Frontal cortex (tissue), 4 donors: ENCODE measurements at places on chromosomes 11 and 22.

DNA sequence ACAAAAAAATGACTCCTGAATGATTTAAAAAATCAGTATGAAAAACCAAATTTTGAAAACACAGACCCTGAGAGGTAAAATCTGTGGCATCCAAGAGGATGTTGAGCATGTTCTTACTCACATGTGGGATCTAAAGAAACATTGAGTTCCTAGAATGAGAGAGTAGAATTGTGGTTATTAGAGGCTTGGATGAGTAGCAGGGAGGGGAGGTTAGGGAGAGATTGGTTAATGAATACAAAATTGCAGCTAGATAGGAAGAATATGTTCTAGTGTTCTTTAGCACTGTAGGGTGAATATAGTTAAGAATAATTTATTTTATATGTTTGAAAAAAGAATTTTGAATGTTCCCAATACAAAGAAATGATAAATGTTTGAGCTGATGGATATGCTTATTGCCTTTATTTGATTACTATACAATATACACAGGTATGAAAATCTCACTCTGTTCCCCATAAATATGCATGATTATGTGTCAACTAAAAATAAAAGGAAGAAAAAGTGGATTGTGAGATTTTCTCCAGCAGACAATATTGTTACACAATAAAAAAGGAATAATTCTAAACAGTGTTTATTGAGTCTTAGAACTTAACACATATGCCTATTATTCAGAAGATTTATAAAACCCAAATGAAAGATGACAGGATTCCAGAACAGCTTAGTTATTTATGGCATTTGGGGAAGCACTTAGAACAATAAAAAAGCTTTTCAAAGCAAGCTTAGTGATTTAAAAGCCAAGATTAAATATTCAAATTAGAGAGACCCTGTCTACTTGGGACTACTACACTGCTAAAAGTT lies 28.7 kb downstream of the MS4A2 start:
- no peak for DNase-seq

DNA sequence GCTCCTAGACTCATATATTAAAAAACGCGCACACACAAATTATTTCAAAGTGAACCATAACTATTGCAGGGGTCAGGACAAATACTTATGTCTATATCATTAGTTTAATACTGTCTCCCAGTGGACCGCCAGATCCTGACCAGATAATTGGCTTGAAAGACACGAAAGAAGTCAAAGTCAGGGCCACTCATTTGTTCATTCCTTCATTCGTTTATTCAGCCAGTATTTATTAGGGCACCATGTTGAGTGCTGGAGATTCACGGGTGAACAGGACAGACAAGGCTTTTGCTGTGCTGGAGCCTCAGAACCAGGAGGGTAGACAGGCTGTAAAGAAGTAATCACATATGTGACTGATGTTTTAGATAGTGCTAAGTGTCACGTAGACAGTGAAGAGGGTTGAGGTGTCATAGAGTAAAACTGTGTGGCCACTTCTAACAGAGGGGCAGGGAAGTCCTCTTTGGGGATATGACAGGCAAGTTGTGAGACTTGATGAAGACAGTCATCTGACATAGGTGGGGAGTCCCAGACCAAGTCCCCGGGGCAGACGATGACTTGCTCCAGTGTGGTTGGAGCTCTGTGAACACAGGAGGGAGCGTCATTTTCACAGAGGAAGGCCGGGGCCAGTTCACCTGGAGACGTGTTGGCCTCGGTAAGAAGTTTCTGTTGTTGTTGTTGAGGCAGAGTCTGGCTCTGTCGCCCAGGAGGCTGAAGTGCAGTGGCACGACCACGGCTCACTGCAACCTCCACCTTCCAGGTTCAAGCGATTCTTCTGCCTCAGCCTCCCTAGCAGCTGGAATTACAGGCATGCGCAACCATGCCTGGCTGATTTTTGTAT lies 25.9 kb downstream of the RBX1 start:
- DNase-seq = no peak

GRCh38 chr11:12577725-12578644 lies 96.2 kb upstream of the TEAD1 start:
- no peak for DNase-seq

GRCh38 chr11:119935349-119935925 lies 202.5 kb downstream of the TRIM29 start:
- no peak for DNase-seq

GRCh38 chr11:1545432-1545831 lies 26.6 kb downstream of the DUSP8 start:
- DNase-seq = no peak

- DNase-seq = no peak
These were observed 6.1 kb downstream of the CD81 start for GRCh38 chr11:2382936-2383851.

- DNase-seq = peak; percentile 12
These were observed 66.8 kb downstream of the LARGE1 start for GRCh38 chr22:33853200-33854097.

GRCh38 chr22:49396817-49397216 lies 430.9 kb downstream of the BRD1 start:
- DNase-seq = no peak

- peak; percentile 75 for DNase-seq
These were observed 7.1 kb downstream of the PNPLA5 start for GRCh38 chr22:43884600-43885318.

- DNase-seq = no peak
These were observed 40.8 kb downstream of the BID start for GRCh38 chr22:17733466-17733865.

DNA sequence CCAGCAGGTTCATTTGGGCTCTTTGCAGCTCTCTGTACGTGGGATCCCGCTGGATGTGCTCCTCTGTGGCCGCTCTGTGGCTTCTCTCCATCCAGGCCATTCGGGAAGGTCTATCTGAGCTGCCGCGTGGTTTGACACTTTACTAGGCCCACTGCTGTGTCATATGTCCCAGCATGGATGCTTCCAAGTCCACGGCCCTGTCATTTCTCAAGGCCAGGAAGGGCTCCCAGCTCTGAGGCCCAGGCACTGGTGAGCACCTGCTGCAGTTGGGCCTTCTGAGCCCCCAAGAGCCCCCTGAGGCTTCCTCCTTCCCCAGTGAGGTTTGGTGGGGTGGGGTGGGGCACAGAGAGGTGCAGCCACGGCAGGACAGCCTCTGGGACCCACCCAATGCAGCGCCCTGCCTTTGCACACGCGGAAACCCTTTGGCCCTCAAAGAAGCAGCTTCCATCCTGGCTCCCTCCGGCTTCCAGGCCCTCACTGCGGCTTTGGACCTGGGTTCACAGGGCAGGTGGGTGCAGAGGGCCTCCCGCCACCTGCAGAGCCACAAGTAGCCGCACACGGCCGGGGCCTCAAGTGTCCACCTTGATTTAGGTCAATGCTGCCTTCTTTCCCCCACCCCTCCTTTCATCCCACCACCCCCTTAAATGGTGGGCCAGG lies 44.5 kb upstream of the FGF3 start:
- no peak for DNase-seq

- no peak for DNase-seq
These were observed 165.2 kb upstream of the E2F8 start for GRCh38 chr11:19405966-19406365.

DNA sequence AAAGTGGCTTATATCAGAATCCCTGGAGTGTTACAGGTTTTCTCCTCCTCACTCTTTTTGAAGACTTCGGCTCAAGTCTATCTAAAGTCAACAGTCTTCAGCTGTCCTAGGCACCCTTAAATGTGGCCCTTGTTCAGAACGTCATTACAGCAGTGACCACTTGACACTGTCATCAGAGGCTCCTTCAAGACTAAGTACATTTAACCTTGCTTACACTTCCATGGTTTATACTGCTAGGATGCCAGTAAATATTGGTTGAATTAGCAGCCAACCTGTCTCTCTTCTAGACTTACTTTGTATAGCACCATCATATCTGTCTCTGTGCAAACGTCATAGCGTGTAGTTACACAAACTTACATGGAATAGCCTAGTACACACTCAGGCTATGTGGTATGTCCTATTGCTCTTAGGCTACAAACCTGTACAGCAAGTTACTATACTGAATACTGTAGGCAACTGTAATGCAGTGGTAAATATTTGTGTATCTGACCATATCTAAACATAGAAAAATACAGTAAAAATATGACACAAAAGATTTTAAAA lies 13.3 kb upstream of the C11orf91 start:
- no peak for DNase-seq

- no peak for DNase-seq
These were observed 709 bp upstream of the ST3GAL4 start for GRCh38 chr11:126354631-126355323.

DNA sequence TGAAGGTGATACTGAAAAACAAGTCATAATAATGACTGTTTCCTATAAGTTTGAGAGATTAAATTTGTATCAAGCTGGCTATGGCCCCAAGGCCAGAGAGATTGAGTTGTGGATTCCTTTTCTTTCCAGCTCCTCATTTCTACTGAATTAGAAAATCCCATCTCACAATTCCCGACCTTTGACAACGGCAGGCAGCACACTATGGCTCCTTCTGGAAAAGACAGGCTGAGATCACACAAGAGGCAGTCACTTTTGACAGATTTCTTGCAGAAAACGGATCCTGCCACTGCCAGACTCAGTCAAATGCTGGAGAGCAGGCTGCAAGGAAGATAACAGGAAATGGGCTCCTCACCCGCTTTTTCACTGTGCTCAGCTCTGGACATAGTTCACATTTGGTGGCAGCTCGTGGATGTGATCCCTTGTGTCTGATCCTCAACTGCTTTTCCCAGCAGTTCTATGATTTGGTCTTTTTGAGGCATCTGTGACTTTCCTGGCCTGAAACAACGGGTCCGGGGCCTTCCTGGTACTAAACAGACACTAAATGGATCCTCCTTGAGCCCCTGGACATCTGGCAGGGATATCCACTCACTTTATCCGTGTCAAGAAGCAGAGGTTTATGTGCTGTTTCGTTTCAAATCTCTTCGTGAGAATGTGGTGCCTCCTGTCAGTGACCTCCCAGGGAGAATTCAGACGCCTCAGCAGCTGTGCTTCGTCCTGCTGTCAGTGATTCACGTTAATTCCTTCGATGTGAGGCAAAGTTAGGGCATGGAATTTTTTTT lies 26.1 kb upstream of the RTL6 start:
- DNase-seq = no peak

- DNase-seq = no peak
These were observed 8.8 kb downstream of the CRY2 start for GRCh38 chr11:45856044-45856468.

GRCh38 chr11:43925932-43926505 lies 16.4 kb upstream of the C11orf96 start:
- no peak for DNase-seq

DNA sequence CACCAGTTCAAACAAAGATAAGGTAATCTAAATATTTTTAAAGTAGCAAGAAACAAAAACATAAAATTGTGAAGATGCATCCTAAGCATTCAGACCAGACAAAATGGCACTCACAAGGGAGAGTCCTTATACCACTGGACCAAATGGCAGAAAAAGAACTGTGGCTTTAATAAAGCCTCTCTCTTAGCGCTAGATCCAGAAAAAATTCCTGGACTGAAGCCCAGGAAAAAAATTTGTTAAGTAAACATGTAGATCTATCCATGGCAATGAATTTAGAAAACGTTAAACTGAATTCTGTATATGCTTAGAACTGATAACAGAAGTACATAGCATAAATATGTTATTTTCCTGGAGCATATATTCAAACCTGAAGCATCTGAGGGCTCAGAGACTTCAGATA lies 11.8 kb upstream of the CD59 start:
- DNase-seq = no peak

DNA sequence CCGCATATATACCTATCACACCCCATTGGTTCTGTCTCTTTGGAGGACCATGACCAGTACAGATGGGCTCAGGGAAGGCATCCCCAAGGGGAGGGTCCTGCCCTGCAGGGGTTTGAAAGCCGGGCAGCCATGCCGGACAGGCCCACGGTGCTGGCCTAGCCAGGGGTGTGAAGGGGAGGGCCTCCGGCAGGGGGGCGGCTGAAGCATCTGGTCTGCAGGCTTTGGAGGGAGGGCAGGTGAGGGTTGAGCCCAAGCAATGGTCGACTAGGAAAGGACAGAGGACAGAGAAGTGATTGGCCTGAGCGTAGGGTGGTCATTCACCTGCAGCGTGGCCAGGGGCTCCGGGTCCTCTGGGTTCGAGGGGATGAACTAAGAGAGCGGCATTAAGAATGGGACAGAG lies 11.2 kb upstream of the CTSD start:
- no peak for DNase-seq

DNA sequence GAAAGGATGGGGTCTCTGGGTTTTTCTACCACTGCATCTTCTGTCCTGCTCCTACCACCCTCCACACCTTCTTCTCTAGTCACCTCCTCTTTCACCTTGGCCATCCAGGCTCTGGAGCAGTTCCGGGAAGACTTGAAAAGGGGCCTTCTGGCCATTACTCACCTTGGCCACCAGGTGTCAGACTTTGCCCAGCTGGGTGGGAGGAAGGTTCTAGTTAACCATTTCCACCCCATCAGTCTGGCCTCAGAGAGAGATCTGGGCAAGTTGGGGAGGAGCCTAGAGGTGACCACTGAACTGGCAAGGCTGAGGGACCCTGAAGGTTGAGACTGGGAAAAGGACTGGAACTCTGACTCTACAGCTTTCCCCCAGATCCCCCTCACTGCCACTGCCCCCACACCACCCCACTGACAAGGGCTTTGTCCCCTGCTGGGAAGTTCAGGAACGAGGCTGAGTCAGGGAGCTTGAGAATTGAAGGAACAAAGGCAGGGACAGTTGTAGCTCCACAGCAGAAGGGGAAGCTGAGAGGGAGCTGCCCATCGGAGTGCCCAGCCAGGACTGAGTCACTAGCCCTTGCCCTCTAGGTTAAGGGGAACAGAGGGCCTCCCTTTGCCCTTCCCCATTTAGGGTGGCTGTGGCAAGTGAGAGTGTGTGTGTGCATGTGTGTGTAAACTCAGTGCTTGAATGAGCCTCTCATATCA lies 3.7 kb upstream of the POLD4 start:
- peak; percentile 53 for DNase-seq

DNA sequence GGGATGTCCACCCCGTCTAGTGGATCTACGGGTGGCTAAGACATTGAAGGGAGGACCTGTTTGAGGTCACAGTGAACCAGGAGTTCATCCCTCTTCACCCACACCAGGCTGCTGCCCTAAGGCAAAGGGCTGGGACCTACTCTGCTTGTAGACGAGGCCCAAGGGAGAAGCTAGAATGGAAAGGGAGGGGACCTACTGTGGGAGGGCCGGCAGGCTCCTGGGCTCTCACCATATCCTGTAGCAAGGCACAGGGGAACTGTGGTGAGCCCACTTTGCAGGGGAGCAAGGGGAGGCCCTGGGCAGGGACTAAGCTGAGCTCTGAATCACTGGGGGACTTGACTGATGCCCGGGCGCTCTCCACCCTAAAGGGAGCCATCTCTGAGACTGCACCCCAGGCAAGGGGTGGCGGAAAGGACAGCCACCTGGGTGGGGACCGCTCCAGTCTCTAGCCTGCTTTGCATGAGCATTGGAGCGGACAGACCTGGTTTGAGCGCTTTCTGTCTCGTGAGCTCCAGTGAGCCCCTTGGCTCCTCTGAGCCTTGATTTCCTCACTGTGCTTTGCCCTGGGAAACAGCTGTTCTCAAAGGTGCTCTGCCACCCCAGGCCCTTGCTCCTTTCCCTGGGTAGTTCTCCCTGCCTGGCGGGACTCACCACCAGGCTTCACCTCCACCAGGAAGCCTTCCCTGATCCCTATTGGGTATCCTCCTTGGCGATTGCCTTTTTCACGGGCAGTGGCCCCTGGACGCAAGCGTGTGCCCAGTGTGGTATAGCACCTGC lies 24.2 kb downstream of the PARVG start:
- no peak for DNase-seq
